ENCODE measurements at places on chromosomes 13 and 19.

DNA sequence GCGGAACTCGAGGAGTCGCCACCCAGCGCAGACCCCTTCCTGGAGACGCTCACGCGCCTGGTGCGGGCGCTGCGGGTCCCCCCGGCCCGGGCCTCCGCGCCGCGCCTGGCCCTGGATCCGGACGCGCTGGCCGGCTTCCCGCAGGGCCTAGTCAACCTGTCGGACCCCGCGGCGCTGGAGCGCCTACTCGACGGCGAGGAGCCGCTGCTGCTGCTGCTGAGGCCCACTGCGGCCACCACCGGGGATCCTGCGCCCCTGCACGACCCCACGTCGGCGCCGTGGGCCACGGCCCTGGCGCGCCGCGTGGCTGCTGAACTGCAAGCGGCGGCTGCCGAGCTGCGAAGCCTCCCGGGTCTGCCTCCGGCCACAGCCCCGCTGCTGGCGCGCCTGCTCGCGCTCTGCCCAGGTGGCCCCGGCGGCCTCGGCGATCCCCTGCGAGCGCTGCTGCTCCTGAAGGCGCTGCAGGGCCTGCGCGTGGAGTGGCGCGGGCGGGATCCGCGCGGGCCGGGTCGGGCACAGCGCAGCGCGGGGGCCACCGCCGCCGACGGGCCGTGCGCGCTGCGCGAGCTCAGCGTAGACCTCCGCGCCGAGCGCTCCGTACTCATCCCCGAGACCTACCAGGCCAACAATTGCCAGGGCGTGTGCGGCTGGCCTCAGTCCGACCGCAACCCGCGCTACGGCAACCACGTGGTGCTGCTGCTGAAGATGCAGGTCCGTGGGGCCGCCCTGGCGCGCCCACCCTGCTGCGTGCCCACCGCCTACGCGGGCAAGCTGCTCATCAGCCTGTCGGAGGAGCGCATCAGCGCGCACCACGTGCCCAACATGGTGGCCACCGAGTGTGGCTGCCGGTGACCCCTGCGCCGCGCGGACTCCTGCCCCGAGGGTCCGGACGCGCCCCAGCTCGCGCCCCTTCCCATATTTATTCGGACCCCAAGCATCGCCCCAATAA, 2.3 kb downstream of the AMH start:
- no peak for DNase-seq

- DNase-seq: no peak
Observed at GRCh38 chr13:21402586-21403307, 56.4 kb downstream of the ZDHHC20 start.

DNA sequence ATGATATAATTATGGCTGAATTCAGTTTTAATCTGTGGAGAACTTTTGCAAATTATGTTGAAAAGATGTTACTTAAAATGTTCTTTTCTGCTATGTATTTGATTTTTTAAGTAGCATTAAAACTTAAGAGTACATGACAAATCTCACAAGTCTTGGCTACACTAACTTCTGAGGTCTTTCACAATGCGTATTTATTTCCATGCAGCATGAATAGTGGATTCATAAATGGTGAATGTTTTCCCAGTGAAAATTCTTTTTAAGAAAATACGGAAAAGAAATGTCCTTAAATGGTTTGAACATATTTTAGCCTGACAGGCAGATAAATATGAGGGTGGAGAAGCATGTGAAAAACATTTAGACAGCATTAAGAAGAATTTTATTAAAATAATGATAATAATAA, 30.2 kb downstream of the GARRE1 start:
- DNase-seq: no peak

DNA sequence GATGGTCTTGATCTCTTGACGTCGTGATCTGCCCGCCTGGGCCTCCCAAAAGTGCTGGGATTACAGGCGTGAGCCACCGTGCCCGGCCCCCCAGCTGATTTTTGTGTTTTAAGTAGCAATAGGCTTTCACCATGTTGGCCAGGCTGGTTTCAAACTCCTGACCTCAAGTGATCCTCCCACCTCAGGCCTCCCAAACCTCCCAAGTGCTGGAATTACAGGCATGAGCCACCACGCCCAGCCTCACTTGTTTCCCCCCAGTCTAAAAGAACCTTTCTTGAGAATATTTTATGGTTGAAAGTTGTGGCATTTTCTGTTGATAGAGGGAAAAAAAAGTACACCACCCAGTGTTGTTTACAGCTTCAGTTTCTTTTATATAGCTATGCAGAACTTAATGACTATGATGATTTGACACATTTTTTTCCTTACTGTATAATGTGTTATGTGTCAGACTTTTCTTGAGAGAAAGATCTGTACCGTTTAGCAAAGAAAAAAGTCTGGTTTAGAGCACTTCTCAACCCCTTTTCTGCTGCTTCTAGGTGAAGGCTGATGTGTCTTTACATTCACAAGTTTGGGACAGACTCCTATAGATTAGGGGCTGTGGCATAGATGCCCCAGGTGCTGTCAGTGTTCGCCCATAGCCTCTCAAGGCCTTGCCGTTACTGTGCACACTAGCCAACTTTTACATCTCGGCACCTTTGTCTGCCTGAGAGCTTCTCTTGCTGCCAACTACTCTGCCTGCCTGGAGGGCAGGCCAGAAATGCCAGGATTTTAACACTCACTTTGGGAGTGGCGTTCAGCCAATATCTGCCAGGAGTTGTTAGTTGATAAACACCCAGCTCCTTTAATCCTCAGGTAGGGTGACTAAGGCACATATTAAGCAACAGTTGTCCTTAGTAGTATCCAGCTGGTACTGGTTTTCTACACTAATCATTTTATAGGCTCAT, 33.0 kb downstream of the KCTD4 start:
- no peak for DNase-seq

DNA sequence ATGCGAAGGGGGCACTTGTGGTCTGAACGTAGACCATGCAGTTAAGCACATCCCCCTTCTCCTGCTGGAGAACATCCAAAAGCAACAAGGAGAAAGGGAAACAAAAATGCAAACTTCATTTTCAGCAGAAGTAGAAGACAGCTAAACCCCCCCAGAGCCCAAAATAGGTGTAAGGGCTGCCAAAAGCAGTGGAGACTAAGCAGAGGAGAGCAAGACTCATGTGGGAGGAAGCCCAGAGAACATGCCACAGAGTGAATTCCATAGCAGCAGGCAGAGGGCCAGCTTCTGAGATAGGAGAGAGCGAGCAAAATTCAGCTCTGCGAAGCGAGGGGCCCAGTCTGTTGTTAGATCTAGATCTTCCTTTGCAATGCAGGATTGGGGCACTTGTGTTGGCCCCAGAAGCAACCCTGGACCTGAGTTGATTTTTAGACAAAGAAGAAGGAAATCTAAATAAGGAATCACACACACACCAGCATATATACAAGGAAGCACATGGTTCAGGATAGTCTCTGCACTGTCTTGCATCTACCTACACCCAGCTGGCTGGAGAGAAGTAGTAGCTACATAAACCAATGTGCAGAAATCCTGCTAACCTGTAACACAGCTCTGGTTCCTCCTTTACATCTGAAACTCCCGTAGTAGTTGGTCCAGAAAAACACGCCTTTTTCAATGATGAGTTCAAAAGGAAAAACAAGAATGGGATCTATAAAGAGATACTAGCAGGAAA, 199.6 kb downstream of the SPRY2 start:
- DNase-seq: peak; percentile 44

DNA sequence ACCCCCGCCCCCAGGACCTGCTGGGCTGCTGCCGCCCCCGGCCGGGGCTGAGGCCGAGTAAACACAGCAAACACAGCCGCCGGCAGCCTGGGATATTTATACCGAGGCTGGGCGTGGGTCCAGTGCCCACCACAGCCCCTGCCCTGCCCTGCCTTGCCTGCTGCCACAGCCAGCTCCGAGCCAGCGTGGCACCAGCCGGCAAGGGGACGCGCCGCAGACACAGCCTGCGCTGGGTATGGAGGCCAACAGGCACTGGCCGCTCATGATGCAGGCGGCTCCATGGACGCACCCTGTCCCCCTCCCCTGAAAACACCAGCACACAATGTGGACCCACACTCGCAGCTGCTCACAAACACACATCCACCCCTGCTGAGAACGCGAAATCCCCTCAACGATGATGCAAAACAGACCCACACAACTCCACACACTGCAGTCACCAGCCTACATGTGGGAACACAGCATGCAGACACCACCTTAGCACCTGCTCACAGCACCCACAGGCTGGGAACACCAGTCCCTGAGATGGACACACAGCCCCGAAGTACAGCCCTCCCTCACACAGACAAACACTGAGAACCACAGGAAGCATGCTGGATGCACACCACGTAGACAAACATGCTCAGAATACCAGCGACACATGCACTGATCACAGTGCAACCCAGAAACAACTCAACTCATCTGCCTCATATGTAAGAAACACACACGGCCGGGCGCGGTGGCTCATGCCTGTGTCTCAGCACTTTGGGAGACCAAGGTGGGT, 16.2 kb downstream of the CCDC97 start:
- DNase-seq: no peak

- DNase-seq: no peak
Observed at GRCh38 chr19:17149393-17150135, 65.6 kb upstream of the USE1 start.

- DNase-seq: no peak
Observed at GRCh38 chr13:78601124-78601873, 2.1 kb downstream of the POU4F1 start.

DNA sequence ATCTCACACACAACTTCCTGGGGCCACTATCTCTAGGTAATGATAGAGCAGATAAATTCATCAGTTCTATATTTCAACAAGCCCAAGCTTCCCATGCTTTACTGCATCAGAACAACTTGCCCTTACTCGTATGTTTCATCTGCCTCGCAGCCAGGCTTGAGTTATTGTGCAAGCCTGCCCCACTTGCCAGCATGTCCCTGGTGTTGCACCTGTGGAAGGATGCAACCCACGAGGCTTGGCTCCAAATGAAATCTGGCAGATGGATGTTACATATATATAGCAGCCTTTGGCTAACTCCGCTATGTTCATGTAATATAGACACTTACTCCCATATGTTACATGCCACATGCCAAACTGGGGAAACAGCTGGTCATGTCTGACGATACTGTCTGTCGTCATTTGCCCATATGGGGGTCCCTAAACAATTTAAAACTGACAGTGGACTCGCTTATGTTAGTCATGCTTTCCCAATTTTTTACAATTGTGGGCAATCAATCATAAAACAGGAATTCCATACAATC, 6.2 kb downstream of the ERVK3-1 start:
- no peak for DNase-seq

GRCh38 chr13:51595416-51595815, 11.2 kb downstream of the WDFY2 start:
- DNase-seq: no peak

DNA sequence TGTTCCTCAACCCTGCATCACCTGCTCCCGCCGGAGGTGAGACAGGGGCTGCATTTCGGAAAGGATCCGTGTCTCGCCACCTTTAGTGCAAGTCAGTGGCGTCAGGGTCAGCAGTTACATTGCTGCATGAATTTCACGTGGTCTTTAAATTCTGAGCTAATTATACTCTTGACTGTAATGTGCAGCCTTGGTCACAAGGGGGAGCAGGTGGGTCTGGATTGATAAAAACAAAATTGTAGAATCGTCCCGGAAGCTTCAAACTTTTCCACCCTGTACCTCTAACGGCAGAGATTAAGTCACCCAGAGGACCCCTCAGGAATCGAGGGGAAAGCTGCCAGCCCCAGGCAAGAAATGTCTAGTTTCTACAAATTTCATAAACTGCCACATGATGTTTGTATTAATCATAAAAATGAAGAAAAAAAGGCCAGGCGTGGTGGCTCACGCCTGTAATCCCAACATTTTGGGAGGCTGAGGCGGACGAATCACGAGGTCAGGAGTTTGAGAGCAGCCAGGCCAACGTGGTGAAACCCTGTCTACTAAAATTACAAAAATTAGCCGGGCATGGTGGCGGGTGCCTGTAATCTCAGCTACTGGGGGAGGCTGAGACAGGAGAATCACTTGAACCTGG, 20.2 kb downstream of the BBC3 start:
- DNase-seq: peak; percentile 59

GRCh38 chr13:107361666-107362065, 793.7 kb upstream of the ARGLU1 start:
- no peak for DNase-seq

GRCh38 chr19:29120466-29120865, 92.5 kb downstream of the UQCRFS1 start:
- DNase-seq: no peak

DNA sequence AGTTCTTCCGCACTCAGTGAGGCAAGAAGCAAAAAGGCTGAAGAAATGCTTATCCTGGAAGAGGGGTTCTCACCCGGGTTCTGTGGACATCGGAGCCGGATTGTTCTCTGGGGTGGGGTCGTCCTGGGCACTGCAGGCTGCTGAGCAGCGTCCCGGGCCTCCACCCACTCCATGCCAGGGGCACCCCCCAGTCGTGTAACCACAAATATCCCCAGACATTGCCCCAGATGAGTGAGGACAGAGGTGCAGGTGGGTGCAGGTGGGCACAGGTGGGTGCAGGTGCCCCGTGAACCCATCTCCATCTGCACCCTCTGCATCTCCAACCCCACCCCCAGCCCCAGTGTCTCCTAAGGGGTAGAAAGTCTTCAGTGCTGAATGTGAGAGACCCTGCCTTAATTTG, 67.5 kb downstream of the GNG7 start:
- no peak for DNase-seq

DNA sequence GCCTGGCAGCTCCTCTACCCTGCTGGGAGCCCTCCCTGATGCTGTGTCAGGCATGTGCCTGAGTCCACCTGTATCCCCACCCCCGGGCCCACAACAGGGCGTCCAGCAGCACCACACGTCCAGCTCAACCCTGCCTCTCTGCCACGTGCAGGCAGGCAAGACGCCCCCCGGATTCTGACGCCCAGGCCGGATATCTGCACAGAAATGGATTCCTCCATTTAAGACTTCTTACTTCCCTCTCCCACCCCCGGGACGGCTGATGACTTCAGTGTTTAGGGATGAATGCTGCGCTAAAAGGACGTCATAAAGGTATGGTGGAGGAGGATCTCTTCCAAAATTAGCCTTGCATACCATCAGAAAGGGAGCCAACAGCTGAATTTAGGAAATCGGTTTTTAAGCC, 10.2 kb downstream of the PEPD start:
- DNase-seq: no peak

GRCh38 chr19:2255982-2256685, at the start of gene JSRP1:
JSRP1 (minus strand) TSS chr19:2256417; CDS start chr19:2255314, 1,103 bp downstream.
- DNase-seq: no peak

- no peak for DNase-seq
Observed at GRCh38 chr19:13978351-13979243, 26.3 kb downstream of the DCAF15 start.
